ENCODE measurements at places on chromosomes 13 and 19.

GRCh38 chr19:35031072-35031881 lies 1.0 kb downstream of the SCN1B start:
- DNase-seq: no peak

- DNase-seq: no peak
Measured at GRCh38 chr13:29679396-29680053, 84.0 kb upstream of the SLC7A1 start.

GRCh38 chr13:28548872-28549271 lies 53.9 kb upstream of the FLT1 start:
- no peak for DNase-seq

DNA sequence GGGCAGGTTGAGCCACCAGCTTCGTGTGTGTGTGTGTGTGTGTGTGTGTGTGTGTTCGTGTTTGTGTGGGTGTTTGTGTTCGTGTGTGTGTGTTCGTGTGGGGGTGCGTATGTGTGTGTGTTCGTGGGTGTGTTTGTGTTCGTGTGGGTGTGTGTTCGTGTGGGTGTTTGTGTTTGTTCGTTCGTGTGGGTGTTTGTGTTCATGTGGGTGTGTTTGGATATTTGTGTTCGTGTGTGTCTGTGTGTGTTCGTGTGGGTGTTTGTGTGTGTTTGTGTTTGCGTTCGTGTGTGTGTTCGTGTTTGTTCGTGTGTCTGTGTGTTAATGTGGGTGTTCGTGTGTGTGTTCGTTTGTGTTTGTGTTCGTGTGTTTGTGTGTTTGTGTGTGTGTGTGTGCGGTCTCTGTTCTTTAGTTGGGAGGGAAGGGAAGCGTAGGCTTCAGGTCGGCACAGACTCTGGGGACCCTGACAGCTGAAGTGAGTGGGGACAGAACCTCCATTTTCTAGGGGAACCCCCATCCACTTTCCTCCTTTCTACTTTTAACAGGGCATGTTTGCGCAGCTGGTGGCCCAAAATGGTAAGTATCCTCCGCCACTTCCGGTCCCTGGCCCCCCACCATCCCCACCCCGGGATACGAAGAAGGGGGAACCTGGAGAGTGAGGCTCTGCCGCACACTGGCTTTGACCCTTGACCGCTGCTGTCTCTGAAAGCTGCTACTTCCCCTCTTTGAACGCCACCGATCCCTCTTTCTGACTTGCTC lies 1.6 kb downstream of the TNFSF9 start:
- DNase-seq: no peak

GRCh38 chr19:3277649-3278048 lies 53.2 kb downstream of the CELF5 start:
- DNase-seq: no peak

- no peak for DNase-seq
Measured at GRCh38 chr13:101545521-101545920, 93.0 kb downstream of the ITGBL1 start.

GRCh38 chr13:74406420-74406819 lies 272.2 kb upstream of the KLF12 start:
- DNase-seq: no peak

DNA sequence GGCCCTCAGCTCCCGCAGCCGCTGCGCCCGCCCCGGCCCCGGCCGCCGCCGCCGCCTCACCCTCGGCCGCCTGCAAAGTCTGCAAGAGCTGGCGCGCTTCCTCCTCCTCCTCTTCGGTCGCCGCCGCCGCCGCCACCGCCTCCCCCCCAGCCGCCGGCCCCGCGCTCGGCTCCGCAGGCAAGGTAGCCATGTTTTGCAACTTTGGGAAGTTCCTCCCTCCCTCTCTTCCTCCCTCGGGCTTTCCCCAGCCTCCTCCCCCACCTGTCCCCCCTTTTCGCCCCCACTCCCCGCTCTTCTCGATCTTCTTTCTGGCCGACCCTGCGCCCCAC lies 433 bp downstream of the SIX5 start:
- no peak for DNase-seq

GRCh38 chr13:114009590-114010400 lies 35.9 kb upstream of the C13orf46 start:
- DNase-seq: no peak

DNA sequence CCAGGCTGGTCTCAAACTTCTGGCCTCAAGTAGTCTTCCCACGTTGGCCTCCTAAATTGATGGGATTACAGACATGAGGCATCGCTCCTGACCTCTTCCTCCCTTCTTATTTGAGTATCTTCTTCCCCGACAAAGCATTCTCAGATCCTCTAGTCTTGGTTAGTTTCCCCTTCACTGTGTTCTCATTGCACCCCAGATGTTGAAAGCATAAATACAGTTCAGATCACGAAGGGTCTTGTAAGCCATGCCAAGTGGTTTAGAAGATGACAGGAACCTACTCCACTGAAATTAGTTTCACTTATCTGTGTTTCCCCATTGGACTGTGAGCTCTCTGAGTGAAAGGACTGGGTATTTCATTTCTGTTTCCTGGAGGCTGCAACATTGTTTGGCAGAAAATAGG lies 100.7 kb downstream of the DGKH start:
- DNase-seq: no peak

- DNase-seq: no peak
Measured at GRCh38 chr13:114196629-114197028, 17.6 kb downstream of the CFAP97D2 start.

- no peak for DNase-seq
Measured at GRCh38 chr13:31681133-31681532, 58.2 kb upstream of the RXFP2 start.

GRCh38 chr13:110161112-110161882 lies 145.7 kb downstream of the COL4A1 start:
- no peak for DNase-seq

GRCh38 chr19:48502350-48503018 lies 9.2 kb downstream of the LMTK3 start:
- no peak for DNase-seq

GRCh38 chr13:46668931-46669525 lies 116.1 kb downstream of the LRCH1 start:
- DNase-seq: no peak

- no peak for DNase-seq
Measured at GRCh38 chr13:106376401-106377112, 158.9 kb downstream of the EFNB2 start.

GRCh38 chr19:1102407-1103131 lies 1.2 kb upstream of the GPX4 start:
- no peak for DNase-seq

DNA sequence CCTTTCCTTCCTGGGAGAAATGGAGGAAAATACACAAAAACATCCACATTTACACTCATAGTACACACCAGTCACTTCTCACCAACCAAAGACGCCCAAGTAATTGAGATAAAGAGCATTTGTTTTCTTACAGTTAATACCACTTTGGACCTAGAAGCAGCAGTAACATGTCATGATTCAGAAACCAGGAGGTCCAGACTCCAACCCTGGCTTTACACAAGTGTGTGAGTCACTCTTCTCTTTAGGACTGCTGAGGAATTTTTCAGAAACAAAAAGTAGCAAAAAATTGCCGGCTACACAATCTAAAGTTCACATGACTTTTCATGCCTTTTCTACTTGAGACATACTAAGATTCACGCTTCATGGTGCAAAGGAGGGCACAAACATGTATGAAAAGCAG lies 42.1 kb downstream of the TUBGCP3 start:
- DNase-seq: no peak

GRCh38 chr13:79775830-79776229 lies 294.9 kb downstream of the NDFIP2 start:
- DNase-seq: peak; percentile 14

DNA sequence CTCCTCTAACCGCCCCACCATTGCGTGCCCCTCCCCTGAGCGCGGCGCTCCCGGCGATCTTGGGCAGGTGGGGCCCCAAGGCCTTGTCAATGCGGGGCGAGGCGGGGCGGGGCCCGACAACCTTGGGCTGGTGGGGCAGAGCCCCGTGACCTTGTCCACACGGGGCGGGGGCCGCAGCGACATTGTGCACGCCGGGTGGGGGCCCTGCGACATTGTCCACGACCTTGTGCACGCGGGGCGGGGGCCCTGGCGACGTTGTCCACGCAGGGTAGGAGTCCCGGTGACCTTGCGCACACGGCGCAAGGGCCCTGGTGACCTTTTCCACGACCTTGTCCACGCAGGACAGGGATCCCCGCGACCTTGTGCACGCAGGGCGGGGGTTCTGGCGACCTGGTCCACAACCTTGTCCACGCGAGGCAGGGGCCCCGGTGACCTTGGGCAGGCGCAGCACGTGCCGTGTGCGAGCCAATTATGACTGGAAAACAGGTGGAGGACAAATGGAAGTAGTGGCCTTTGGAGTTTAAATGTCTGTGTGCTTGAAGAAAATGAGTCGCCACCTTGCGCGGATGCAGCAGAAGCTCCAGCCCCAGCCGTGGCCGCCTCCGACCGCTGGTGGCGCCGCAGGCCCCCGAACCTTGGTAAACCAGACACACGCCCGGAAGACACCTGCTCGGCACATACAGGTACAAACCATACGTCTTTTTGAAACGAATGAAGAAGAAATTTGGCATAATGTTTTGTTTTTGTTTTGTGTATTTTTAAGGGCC lies 62.6 kb downstream of the LATS2 start:
- DNase-seq: no peak

- DNase-seq: peak; percentile 21
Measured at GRCh38 chr19:40403262-40403984, 9.8 kb downstream of the PRX start.
